ENCODE measurements at places on chromosomes 5 and 9. TPM values are rescaled to one million over a fixed set of nuclear protein-coding genes. Genes with fewer than 3 reads are reported as not detected.
A peak's percentile ranks its signal among the peaks of the same experiment; 100 is the strongest.

Gene HTR1A
- total RNA-seq: not detected

Gene PAPPA
- 0.20 TPM for total RNA-seq

Gene PCDHA9
- not detected for total RNA-seq

GRCh38 chr5:159913048-159913447, 3.2 kb upstream of the ADRA1B start:
- no peak for DNase-seq

Gene C5orf47
- not detected for total RNA-seq

Gene CCNI2
- total RNA-seq: not detected

- no peak for DNase-seq
Observed at GRCh38 chr9:2180704-2181103, 165.6 kb downstream of the SMARCA2 start.

Gene SH3PXD2B
- 0.66 TPM for total RNA-seq

DNA sequence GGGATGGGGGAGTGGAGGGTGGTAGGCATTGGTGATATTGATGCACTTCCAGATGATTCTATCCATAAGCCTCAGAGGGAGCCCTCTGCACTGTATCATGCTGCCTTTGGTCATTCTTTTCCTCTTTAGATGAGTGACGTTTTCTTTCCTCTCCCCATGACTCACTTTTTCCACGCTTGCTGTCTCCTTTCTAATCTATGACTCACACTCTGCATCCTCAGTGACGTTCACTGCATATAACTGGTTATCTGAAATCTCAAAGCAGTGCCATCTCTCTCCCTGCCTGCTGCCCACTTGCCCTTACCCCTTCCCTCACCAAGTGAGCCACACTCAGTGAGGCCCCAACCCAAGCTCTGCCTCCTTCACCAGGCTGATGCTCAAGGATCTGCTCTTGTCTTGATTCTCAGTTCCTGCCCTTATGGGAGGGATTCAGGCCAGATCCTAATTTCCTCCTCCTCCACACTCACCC, 31.6 kb downstream of the PTGS1 start:
- peak; percentile 55 for DNase-seq

Gene UTP15
- 51.0 TPM for total RNA-seq

- no peak for DNase-seq
Observed at GRCh38 chr5:143758015-143758414, 53.9 kb upstream of the HMHB1 start.

DNA sequence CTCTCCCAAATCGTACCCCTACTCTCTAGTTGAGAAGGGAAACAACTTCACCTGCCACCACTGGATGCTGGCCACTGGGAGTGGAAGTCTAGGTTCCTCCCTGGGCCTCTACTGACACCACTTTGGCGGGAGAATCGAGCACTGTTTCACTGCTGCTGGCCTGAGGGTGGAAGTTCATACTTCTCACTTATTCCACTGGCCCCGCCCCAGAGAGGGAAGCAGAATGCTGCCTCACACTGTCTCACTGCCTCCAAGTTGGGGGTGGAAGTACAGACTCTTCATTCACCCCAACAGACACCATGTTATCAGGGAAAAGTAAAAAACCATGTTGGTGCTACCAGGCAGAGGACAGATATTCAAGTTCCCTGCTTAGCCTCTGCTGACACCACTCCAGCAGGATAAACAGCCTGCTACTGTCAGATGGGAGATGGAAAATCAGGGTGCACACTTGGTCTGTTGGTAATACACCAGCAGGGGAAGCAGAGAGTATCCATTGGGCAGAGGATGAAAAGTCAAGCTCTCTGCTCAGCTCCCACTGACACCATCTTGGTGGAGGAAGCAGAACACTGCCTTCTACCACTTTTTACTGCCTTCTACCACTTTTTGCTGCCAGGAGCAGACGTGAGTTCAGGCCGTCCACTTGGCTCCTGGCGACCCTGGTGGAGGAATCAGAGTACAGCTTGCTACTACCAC, 159.4 kb downstream of the SIL1 start:
- DNase-seq: no peak

- no peak for DNase-seq
Observed at GRCh38 chr9:93510041-93510440, 56.7 kb upstream of the FAM120AOS start.

DNA sequence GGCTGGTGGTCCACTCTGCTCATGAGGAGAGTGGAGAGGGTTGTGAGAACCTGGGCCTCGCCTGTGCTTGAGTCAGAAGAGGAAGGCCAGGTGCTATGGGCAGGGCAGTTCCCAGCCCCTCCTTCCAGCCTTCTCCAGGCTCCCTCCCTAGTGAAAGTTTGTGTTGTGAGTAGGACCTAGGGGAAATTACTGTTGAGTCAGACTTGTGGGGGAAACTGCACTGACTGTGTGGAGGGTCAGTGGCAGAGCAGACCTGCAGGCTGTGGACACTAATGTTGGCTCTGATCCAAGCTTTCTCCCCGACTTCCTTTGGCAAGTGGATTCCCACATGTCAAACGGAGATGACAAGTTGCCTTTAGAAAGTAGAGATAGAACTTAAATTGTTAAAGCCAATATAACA, 102.6 kb downstream of the ARHGAP26 start:
- no peak for DNase-seq

Gene SMC2
- total RNA-seq: 31.5 TPM

Gene IZUMO3
- not detected for total RNA-seq

Gene FAM200C
- 1.9 TPM for total RNA-seq

DNA sequence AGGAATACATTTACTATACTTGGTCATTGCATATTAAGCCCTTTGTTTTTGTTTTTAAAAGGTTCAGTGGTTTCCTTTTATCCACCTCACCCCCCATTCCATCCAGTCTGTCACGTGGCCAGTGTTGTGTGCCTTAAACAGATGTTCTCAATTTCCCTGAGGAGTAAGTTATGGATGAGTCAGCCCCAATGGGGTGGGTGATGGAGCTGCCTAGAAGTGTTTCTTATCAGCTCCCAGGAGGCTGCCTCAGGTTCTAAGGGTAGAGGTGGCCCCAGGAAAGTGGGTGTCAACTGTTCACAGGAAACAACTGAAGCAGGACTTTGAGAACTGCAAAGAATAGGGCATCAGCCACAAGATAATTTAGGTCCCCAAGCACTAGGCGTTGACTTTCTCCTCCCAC, 41.1 kb downstream of the ACTBL2 start:
- peak; percentile 79 for DNase-seq

DNA sequence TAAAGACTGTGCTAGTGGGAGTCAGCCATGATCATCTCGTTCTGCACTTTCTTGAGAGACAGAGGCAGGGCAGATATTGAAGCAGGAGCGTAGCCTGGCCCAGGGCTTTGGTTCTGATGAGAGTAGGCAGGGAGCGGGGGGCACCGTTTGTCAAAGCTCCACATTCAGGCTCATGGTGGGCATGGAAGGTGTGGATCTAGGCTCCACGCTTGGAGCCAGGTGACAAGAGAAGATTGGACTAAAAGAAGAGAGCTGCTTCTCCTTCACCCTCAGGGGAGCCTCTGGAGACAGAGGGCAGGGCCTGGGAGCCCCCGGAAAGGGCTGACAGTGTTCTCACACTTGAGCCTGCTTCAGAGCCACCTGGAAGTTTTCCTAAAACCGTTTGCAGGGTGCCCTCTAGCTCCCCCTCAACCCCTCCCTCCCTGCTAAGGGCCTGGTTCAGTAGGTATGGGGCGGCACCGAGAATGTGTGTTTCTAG, 24.7 kb upstream of the FCN2 start:
- no peak for DNase-seq

Gene TLX3
- total RNA-seq: not detected

GRCh38 chr5:160545832-160546231, 124.2 kb downstream of the PTTG1 start:
- DNase-seq: no peak

GRCh38 chr9:126550891-126551351, 62.8 kb upstream of the LMX1B start:
- DNase-seq: no peak

Gene TICAM2
- total RNA-seq: 2.1 TPM

DNA sequence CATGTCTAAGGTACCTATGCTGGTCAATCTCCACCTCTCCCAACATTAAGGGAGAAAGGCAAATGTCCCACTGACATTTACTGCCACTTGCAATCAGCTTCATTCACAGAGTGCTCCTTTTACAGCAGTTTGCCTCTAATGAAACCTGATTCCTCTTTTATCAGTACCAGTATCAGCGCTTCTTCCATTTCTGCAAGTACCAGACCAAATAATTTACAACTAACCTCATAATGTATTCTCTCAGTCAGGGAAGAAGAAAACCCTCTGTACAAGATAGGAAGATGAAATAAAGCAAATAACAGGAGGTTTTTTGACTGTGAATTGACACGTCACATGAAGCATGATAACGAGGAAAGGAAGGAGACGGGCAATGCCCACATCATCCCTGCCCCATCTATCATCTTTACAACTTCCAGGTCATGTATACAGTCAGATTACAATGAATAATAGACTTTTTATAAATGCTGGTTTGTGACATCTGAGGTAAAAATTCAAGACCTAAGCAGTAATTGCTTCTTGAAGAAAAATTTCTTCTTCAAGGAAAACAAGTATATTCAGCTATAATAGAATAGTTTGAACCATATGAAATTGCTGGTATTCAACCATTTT, 21.9 kb downstream of the ABITRAM start:
- DNase-seq: no peak

DNA sequence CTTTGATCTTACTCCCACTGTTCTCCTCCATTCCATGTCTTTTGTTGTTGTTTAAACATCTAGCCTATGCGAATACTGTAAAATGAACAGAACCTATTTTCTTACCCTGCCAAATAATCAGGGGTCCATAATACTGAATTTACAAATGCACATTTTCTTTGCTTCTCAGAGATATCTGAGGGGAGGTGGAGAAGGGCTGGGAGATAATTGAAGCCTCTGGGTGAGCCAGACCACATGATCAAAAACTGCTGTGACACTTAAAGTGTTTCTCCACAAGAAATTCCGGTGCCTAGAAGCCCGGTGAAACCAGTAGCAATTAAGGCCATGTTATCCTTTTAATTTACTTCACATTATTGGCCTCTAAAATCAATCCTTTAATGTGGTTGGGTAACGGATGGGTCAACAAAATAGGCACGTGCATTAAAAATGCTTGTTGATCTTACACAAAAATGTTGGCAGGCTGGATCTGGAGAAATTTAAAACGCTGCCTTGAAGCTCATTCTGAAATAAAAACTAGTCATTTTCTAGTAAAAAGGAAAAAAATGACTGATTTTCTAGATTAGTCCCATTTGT, 10.8 kb downstream of the SEMA6A start:
- no peak for DNase-seq

Gene TMEFF1
- total RNA-seq: 0.83 TPM

DNA sequence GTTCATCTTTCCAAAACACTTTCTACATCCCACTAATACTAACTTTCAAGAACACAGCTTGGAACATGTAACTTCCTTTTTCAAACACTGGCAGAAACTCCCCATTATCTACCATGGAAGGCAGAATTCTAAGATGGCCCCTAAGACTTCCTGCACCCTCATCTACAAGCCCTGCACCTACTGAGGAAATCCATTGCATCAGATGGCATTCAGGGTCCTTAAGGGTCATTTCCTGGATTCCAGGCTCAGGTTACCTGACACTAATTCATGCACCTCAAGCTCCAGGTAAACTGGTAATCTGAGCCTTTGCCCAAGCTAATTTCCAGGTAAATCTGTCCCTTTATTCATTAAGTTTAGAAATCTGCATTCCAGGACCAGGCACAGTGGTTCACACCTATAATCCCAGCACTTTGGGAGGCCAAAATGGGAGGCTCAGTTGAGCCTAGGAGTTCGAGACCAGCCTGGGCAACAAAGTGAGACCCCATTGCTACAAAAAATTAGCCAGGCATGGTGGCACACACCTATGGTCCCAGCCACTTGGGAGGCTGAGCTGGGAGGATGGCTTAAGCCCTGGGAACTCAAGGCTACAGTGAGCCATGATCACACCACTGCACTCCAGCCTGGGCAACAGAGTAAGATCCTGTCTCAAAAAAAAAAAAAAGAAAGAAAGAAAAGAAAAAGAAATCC, 91.6 kb downstream of the NFIB start:
- DNase-seq: no peak

DNA sequence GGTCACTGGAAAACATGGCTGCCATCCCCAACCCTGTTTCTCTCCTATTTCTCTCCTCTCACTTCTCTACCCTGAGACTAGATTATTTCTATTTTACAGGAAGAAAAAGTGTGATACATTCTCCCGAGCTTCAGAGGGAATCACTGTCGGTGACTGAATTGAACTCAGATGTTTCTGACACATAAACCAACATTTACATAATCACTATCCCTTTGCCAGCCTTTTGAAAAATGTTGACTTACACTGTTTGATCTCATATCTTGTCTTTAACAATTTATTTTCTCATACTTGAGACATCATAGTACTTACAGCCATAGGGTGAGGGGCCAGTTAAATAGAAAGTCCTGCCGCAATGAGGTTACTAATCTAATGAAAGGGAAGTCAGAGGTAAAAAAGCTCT, 25.1 kb upstream of the PPP2CA start:
- no peak for DNase-seq

Gene CA9
- 0.73 TPM for total RNA-seq

DNA sequence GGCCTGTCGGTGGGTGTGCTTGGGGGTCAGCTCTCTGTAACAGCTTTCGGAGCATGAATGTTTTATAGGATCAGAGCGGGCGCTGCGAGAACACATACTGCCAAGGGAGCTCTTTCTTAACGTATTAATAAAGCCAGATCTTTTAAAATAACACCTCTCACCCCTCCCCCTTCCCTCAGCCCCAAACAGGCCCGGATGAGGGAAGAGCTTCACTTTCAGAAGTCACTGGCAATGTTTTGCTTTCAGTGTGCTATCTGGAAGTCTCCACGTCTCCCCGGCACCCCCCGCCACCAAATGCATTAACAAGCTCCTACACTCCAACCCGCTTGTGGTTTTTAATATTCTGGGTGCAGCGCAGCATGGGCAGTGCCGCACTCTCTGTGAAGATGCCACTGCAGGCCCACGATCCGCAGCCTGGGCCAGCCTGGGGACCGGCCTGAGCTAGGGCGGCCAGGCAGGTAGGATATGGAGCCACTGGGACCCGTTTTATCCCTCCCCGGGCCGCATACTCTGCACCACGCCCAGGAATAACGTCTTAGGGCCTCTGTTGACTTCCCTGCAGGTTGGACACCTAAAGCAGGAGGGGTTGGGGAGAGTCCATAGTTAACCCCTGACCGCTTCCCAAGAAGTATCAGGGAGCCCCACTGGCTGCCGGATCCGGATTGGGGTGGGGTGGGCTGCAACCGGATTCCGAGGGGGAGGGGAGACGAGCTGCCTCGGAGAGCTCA, 12.6 kb downstream of the NR2F1 start:
- no peak for DNase-seq

GRCh38 chr9:73845954-73846690, 651.0 kb upstream of the RORB start:
- DNase-seq: no peak
